CD4-positive, alpha-beta T cell treated with Interleukin-4 for 1 hour (primary cell): ENCODE measurements at places on chromosomes 7 and 10.
A peak's percentile ranks its signal among the peaks of the same experiment; 100 is the strongest.

GRCh38 chr10:87771871-87772500 lies 46.0 kb downstream of the ATAD1 start:
- no peak for DNase-seq

DNA sequence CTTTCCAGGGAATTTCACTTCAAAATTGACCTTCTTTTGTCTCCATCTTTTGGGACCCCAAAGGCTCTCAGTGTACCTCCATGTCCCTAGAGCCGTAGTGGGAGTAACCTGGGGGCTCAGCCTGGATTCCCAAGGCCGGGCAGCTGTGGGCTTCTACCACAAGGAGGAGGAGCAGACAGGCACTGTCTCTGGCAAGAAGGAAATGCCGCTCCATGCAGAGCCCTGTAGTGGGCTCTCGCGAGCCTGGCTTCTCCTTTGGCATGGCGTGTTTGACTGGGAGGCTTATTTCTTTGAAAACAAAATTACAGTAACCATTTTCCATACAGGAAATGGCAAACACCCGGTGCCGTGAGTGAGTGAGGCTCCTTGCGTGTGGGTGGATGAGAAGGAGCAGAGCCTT lies 76.8 kb upstream of the FAM180A start:
- no peak for DNase-seq

- no peak for DNase-seq
These were observed 28.1 kb upstream of the PLXDC2 start for GRCh38 chr10:19788075-19788686.

DNA sequence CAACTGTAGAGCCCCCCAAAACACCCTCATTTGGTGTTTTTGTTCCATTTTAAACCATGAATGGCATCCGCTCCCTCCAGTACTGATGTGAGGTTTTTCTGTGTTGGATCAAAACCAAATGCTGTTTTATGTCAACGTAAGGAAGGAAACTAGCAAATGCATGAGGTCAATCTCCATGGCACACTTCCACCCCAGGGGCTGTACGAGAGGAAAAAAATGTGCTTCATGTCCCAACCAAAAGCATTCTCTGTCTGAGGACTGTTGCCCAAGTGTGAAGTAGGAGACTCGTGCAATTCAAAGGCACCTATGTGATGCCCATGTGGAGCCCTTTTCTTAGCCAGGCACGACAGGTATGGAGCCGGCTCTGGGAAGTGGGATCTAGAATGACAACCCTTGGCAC lies 180.3 kb upstream of the MKI67 start:
- DNase-seq: no peak

DNA sequence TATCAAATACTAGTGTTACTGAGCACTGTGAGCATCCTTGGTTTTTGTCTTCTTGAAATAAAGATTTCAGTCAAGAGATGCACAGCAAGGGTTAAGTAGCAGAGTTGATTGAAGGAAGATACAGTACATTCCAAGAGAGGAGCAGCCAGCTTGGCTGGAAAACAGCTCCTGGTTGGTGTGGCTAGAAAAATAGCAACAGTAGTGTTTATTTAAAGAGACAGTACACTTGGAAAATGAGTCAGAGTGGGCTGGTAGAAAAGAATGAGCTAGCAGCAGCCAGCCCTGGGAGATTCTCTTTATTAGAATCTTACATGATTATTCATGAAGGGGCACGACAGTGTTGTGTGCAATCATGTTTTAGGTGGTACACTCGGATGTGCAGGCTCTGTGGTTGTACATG lies 1016.4 kb upstream of the SORCS1 start:
- DNase-seq: no peak

- DNase-seq: no peak
These were observed 18.9 kb downstream of the MACC1 start for GRCh38 chr7:20198260-20198659.

DNA sequence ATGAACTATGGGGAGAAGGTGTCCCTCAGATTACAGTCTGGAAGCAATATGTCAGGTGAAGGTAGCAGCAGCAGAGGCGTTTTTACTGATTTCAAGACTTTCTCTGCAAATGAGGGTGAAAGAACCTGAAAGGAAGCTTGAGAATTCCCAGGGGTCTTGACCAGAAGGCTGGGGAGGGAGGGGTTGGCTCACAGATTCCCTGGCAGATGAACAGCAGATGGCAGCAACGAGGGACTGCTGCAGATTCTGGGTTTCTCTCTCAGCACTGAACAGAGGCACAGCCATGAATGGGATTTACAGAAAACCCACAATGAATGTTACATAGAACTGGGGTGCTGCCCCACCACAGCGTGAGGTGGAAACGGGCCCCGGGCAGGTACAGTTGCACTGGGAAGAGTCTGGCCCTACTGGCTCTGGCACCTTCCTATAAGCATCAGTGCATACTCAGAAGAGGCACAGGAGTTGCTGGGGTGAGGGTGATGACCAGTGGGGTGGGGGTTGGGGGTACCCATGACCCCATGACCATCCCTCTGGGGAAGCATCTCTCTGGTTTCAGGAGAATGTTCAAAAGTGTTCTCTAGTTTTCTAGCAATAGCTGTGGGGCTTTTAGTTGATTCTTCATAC lies 317.8 kb downstream of the SH2D4B start:
- no peak for DNase-seq

- DNase-seq: peak; percentile 28
These were observed 100.9 kb upstream of the YAE1 start for GRCh38 chr7:39465055-39465929.

- no peak for DNase-seq
These were observed 131.8 kb downstream of the FGFR2 start for GRCh38 chr10:121466424-121466823.

- no peak for DNase-seq
These were observed 51.8 kb downstream of the CAV1 start for GRCh38 chr7:116576350-116577319.

GRCh38 chr7:108234971-108235450 lies 104.8 kb upstream of the LAMB4 start:
- DNase-seq: no peak

DNA sequence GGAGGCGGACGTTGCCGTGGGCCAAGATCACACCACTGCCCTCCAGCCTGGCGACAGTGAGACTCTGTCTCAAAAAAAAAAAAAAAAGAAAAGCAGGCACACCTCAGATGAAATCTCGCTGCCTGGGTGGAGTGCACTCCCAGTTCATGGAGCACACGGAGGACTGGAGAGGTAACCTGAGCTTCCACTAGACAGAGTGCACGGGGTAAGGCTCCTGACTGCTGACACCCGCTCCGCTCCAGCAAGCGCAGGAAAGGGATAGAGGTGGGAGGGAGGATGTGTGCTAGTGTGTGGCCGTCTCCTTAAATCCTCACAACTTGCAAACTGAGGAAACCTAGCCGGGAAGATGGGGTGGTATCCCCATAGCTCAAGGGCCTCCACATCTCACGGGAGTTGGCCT lies 50.8 kb downstream of the FAM53B start:
- no peak for DNase-seq

- no peak for DNase-seq
These were observed 438.0 kb downstream of the CNTNAP2 start for GRCh38 chr7:146554556-146554955.

DNA sequence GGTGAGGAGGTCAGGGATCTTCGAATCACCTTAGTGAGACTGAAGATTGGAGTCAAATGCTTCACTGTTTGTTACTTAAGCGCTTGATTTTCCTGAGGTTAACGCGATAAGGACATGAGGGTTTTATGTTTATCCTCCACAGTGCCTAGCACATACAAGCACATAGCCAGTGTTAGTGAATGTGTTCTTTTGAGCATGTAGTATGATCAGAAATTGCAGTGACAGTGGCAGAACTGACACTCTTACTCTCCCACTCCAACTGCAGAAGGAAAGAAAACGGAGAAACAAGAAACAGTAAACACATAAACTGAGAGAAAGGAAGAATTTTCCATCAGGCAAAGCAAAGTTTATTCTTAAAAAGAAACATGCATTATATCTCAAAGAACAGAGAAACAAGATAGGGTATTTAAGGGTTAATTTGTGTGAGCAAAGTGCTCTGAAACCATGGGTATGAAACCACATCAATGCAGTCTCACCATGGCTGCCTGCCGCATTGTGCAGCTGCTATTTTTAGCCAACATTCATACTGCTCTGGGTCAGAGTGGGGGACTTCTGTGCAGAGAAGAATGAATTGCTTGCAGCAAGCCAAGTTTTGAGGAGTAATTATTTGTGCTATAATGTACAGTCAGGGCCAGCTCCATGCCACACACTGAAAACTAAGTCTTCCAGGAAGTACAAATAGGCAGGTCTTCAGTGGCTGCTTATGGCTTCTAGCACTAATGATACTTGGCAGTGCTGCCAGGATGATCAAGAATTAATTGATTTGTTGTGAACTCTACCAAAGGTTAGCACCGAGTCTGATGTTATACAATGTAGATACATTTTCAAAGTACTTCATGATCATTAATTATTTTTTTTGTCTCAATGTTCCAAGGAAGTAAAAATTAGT lies 152.0 kb downstream of the MACC1 start:
- DNase-seq: no peak
